ENCODE measurements at places on chromosomes 3 and 15.

GRCh38 chr3:40780925-40781406, 256.2 kb downstream of the ZNF621 start:
- DNase-seq: no peak

GRCh38 chr3:128369881-128370642, 96.6 kb downstream of the DNAJB8 start:
- DNase-seq: no peak

- peak; percentile 81 for DNase-seq
Measured at GRCh38 chr3:143970773-143971358, 757 bp upstream of the DIPK2A start.

DNA sequence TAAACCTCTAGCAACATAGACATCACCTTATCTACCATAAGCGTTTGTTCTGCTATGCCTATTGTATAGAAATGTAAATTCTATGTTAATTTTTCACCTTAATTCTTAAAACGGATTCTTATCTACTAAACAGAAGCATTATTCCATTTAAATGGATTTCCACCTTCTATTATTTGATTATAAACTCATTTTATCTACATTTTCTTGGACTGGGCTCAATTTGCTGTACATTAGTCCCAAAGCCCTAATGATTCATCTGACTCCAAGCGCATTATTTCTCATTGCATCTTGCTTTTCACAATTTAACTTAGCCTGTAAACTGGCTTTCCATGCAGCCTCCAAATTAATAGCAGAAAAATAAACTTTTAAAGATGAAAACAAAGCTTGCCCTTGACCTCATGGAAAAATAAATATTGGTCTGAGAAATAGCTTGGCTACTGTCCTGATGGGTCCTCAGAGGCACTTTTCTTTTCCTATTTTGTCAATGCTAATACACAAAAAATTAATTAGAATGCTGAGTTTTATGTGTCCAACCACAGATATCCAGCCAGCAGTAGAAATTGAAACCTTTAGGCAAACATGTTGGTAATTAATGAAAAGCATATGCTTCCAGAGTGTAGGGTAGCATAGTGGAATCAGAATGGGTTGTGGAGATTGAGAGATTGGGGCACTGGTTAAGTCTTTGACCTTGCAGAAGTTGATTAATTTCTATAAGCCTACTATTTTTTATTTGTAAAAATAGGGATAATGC, 81.4 kb upstream of the CFAP20DC start:
- DNase-seq: no peak

DNA sequence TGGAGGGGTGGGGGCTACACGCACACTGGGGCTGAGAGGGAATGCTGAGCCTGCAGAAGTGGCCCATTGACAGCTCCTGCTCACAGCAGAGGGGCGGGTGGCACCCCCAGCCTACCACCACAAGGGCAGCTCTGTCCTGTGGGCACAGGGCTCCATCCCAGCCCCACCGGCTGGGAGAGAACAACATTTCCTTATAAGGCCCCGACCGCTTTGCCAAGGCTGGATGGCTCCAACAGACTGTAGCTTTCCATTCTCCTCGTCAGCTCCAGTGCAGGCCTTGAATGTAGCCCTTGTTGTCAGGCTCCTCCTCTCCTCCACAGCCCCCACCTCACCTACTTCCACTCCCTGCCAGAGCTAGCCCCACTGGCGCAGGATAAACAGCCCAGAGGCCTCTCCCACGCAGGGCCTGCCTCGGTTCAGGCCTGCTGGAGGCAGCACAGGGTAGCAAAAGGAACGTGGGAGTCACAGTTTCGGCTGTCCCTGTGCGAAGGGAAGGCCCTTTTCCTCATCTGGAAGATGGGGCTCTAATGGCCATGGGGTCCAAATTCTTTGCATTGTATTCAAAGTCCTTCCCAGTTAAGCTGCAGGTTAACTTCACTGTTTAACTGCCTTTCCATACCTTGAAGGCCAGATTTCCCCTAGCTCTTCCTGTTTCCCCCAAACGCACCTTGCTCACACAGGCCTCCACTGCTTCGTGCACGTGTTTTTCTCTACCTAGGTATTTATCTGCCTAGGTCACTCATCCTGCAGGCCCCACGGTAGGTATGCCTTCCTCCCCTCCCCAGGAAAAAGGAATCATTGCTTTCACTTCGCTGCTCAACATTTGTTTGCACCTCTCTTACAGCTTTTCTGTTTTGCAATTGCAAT, 101.6 kb upstream of the LPP start:
- DNase-seq: no peak

DNA sequence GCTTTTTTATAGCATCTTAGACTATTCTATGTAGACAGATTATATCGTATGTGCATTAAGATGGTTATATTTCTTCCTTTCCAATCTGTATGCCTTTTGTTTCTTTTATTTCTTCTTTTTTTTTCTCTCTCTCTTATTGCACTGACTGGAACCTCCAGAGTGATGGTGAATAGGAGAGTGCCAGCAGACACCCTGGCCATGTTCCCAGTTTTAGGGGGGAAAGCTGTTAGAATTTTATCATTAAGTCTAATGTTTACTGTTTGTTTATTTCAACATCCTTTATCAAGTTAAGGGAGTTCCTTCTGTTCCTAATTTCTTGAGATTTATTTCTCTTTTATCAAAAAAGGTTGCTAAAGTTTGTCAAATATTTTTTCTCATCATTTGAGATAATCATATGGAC, 116.6 kb upstream of the LRTM1 start:
- no peak for DNase-seq

DNA sequence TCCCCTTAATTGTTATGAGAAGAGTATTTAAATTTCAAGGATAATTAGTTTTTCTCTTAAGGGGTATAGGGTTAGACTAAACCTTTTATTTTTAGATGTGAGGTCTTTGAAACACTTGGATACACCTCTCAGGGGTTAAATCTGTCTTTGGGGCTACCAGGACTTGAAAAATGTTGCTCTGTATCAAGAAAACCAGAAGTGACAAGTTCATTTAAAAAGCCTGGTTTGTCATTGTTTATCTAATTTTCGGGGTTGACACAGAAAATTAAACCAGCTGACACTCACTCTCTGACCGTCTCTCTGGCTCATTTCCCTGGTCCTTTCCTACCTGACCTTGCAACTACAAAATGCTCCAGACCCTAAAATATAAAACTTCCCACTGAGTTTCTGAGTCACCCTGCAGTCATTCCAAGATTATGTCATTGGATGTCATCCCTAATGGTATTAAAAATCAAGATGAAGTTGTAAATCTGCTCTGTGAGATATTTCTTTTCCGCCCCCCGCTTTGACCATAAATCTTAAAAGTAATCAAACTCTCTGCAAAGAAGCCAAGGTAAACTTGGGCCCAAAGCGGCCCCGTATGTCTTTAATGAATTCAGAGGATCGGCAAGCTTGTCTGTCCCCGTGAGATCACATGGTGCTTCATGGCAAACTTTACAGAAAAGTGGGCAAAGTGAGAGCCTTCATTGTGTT, 32.9 kb upstream of the SKOR1 start:
- no peak for DNase-seq
